ENCODE measurements at places on chromosomes 3 and 15.
A peak's percentile ranks its signal among the peaks of the same experiment; 100 is the strongest.

DNA sequence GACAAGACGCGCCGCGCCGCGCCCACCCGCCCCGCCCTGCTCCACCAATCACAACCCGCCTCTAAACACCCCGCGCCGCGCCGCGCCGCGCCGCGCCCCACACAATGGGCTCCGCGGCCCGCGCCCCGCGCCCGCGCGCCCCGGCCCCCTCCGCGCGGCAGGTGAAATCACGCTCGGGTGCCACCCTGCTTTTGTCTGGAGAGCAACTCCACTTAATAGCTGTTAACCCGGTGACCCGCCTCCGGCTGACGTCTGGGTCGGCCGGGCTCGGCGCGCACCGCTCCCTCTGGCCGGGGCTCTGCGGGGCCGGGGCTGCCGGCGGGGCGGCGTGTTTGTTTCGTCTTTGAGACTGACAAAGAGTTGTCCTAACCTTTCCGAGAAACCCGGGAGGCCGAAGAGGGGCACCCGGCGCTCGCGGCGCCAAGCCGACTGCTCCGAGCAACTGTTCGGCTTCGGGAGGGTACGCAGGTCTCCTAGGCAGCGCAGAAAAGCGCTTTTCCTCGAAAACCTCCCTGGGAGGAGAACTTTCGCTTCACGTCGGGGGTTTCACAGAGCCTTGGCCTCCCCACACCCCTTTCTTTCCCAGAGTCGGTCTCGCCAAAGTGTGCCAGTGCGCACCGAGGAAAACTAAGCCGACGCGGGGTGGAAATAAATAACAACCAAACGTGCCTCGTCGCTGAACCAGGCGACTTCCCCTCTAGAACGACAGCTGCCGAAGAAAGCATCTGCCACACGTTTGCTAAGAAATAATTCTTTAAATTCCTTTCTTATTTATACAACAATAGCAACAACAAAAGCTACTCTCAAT, 518.4 kb downstream of the FOXP1 start:
- peak; percentile 45 for DNase-seq

- DNase-seq: peak; percentile 58
These were observed 889 bp upstream of the LRRIQ4 start for GRCh38 chr3:169811631-169812331.

DNA sequence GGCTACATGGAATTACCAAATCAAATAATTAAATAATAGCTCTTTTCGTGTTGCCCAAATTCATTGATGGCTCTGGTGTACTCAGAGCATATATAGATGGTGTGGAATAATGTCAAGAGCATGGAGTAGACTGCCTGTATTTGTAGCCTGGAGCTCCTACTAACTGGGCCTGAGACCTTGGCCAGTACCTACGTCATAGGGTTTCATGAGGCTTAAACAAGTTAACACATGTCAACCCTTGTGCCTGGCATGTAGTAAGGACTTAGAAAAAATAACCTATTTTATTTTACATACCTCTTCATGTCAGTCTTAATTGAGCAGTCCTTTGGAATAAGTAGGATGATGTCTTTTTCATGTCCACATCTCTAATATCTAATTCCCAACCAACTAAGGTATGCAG, 223.7 kb upstream of the DPH6 start:
- no peak for DNase-seq

DNA sequence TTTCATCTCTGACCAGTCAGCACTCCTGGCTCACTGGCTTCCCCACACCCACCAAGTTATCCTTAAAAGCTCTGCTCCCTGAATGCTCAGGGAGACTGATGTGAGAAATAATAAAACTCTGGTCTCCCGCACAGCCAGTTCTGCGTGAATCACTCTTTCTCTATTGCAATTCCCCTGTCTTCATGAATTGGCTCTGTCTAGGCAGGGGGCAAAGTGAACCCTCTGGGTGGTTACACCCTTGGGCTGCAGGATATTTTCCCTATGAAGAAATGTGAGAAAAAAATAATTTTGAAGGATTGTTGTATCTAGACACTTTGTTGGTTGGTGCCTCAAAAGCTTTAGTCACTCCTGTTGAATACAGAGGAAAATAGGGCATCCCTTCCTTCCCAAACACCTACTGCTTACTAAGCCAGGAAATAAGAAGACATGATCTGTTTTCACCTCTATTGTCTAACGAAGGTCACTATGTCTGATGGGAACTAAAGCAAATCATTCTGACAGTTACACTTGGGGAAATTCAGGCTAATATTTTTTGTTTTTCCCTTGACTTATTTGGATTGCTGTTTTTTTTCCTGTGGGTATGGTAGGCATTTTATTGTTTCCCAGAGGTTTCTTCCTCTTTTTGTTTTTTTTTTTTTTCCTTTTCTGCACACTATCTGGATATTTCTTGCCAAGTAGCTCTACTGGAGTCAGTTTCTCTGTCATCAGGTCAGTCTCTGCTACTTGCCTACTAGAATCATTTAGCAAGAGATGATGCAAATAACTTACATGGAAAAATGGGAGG, 15.3 kb upstream of the TNFSF10 start:
- DNase-seq: no peak

All from A673 (cell line).